ENCODE measurements at places on chromosomes 3 and 15.

- no peak for DNase-seq
Observed at GRCh38 chr3:197241173-197241572, 57.2 kb downstream of the DLG1 start.

DNA sequence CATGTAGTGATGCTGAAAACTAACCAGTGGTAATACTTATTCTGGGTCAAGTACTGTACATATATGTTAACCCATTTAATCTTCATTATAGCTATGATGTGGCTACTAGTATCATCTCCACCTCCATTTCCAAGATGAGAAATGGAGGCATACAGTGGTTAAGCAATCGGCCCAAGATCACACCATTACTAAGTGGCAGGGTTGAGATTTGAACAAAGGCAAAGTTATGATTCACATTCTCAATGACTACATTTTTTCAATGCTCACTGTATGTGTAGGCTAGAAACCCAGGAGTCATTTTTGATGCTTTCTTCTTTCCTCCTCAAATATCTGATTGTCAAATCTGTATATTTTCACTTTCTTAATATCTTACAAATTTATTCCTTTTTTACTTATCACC lies 30.2 kb downstream of the ABI3BP start:
- DNase-seq = no peak

DNA sequence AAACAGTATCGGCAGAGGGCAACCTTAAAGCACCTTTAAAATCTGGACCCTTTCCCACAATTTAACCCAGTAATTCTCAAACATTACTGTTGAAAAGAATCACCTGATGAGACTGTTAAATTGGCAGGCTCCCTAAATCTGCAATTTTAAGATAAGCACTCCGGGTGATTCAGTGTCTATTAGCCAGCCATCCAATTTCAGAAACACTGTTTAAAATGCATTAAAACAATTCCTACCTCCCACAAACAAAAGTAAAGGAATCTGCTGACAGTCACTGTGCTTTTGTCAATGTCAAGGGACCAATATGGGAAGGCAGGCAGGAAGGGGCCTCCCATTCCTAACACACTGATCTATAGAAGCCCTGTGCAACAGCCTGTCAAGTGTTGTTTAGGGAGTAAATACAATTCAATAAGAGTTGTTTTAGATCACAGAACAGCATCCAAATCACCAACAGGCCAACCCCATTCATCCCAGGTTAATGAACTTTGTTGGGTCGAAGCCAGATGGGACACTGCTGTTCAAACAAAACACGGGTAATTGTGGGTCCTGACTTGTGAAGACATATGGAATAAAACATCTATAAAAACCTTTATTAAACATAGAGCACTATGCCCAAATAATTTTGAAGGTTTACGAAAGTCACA lies 21.4 kb downstream of the SIAH2 start:
- no peak for DNase-seq

- no peak for DNase-seq
Observed at GRCh38 chr3:64856106-64856505, 168.3 kb upstream of the ADAMTS9 start.

GRCh38 chr15:39621210-39621609 lies 40.3 kb downstream of the THBS1 start:
- DNase-seq = no peak

All from dorsolateral prefrontal cortex (tissue), 122 donors.